Erythroblast (primary cell): ENCODE measurements at places on chromosomes 11 and 22.

DNA sequence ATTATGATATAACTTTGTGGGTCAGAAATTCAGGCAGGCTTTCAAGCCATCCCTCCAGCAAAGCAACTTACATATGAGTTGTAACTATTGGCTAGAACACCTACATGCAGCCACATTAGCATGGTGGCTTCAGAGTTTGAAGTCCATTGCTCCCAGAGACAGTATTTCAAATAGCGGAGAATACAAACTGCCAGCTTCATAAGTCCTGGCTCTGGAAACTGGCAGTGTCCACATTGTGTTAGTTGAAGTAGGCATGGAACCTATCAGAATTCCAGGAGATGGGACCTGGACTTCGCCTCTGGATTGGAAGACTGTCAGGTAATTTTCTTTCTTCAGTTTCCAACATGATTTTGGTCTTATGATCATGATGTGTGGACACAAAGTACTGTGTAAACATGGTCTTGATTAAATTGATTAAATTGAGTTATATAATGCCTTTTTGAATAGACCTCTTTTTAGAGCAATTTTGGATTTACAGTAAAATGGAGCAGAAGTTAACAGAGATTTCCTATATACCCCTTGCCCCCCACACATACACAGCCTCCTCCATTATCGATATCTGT lies 209.9 kb upstream of the NAV2 start:
- DNase-seq = no peak

GRCh38 chr22:41201141-41201540 lies 4.0 kb upstream of the L3MBTL2 start:
- no peak for DNase-seq

GRCh38 chr11:46373787-46374740 lies 7.4 kb upstream of the MDK start:
- no peak for DNase-seq

- no peak for DNase-seq
Measured at GRCh38 chr11:76666408-76666807, 4.1 kb downstream of the LRRC32 start.

GRCh38 chr22:46147471-46148267 lies 2.7 kb upstream of the PPARA start:
- no peak for DNase-seq

GRCh38 chr22:19510919-19511341 lies 13.3 kb downstream of the CLDN5 start:
- no peak for DNase-seq

- no peak for DNase-seq
Measured at GRCh38 chr11:131483877-131484276, 113.5 kb downstream of the NTM start.
